ENCODE measurements at places on chromosomes 1 and 21.
A peak's percentile ranks its signal among the peaks of the same experiment; 100 is the strongest.

DNA sequence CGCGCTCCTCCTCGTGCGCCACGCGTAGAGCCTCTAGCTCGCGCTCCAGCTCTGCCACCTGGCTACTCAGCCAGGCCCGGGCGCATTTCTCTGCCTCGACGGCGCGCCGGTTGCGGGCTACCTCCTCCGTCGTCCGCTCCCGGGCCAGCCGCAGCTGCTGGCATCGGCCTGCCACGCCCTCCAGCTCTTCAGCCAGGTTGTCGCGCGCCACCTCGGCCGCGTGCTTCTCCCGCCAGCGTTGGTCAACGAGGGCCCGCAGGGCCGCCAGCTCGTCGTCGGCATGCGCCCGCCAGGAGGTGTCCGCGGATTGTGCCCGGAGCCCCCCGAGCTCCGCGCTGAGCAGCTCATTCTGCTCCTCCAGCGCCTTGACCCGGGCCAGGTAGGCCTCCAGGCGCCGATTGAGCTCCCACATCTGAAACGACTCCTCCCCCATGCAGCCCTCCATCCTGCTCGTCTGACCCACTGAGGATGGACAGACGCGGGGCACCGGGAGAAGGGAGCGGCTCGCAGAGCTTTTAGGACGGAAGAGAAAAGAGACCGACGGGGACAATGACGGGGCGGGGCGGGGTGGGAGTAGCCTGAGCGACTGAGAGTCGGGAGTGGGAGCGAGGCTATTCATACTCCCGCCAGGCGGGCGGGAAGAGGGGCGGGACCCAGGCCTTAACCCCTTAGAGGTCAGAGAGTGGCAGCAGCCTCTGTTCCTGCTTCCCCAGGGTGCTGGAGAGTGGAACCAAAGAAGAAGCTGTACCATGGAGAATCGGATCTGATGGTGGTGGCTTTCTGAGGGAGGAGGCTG lies at the start of gene NES:
Gene NES (minus strand): TSS at position 588 of the 796 bp plus-strand sequence. CDS start 143 bp downstream, at position 445.
- peak within 1 kb of the TSS; percentile 96 for H3K27ac ChIP-seq
- DNase-seq: peak; percentile 84
- peak within 1 kb of the TSS; percentile 90 for H3K4me3 ChIP-seq
- peaks cover 58% of the 10 kb centered on the region for H3K4me1 ChIP-seq
- H3K27me3 ChIP-seq: peaks cover 10% of the 10 kb centered on the region
- peaks cover 27% of the 10 kb centered on the region for H3K36me3 ChIP-seq

DNA sequence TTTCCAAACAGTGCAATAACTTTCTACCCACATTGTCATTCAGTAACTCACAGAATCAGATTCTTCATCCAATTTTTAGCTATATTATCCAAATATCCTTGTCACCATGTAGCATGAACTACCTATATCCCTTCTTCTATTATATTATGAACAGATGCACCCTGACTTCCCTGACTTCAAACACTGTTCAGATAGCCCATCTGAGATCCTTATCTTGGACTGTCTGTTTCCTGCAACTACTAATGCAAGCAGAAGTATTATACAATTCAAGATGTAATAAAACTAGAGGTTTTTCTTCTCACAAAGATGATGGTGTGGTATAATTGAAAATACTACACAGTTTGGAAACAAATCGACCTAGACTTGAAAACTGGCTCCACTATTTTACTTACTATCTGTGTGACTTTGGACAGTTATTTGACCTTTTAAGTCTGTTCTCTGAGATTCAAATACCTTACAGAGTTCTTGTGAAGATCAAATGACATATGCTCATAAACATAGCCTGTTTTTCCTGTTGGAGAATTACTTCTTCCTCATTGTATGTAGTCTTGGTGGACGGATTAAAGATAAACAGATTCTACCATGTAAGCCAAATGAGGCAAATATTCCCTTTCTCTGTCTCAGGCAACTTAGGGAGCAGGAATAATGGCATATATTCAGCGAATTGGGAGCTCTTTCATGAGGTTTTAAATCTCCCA lies 407.9 kb upstream of the ZRANB2 start:
- H3K36me3 ChIP-seq: no peaks in the 10 kb centered on the region
- H3K27ac ChIP-seq: no peak overlapping the region
- no peak overlapping the region for H3K4me3 ChIP-seq
- no peak for DNase-seq
- H3K27me3 ChIP-seq: no peaks in the 10 kb centered on the region

DNA sequence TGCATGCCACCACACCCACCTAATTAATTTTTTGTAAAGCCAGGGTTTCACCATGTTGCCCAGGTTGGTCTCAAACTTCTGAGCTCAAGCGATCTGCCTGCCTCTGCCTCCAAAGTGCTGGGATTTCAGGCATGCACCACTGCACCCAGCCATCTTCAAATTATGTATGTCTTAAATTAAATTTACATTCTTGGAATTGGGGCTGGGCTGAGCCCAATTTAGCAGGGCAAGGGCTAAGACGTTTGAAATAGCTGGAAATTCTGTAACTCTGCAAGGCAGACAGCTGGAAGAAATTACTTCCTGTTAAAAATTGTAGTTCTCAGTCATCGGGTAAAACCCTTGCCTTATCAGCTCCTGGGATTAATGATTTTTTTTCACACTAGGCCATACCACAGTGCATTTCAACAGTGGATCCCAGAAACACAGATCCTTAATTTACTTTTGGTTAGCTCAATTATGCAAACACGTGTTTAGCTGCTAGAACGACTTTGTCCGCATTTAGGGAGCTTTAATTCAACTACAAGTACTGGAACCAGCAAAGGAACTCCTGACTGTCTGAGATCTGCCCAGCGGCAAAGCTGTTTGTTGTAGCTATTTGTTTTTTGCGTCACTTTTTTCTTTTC lies 83.3 kb downstream of the OLFML3 start:
- H3K36me3 ChIP-seq: no peaks in the 10 kb centered on the region
- H3K27ac ChIP-seq: no peak overlapping the region
- DNase-seq: no peak
- no peaks in the 10 kb centered on the region for H3K4me1 ChIP-seq
- H3K4me3 ChIP-seq: no peak overlapping the region
- H3K27me3 ChIP-seq: no peaks in the 10 kb centered on the region

DNA sequence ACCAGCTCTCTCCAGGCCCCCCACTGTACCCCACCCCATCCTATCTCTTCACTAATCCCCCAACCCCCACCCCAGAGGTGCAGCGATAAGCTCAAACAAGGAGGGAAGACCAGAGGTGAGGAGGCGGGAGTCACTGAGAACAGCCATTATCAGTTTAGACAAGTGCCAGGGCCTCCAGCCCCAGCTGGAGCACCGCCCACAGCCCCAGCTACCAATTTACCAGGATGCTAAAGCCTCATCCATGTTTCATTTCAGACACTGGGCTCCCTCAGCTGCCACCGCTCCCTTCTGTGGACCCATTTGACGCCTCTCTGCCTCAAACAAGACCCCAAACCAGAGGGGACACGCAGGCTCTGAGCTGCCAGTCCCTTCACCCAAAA lies 80.6 kb downstream of the DISP3 start:
- no peak overlapping the region for H3K27ac ChIP-seq
- H3K4me3 ChIP-seq: no peak overlapping the region

DNA sequence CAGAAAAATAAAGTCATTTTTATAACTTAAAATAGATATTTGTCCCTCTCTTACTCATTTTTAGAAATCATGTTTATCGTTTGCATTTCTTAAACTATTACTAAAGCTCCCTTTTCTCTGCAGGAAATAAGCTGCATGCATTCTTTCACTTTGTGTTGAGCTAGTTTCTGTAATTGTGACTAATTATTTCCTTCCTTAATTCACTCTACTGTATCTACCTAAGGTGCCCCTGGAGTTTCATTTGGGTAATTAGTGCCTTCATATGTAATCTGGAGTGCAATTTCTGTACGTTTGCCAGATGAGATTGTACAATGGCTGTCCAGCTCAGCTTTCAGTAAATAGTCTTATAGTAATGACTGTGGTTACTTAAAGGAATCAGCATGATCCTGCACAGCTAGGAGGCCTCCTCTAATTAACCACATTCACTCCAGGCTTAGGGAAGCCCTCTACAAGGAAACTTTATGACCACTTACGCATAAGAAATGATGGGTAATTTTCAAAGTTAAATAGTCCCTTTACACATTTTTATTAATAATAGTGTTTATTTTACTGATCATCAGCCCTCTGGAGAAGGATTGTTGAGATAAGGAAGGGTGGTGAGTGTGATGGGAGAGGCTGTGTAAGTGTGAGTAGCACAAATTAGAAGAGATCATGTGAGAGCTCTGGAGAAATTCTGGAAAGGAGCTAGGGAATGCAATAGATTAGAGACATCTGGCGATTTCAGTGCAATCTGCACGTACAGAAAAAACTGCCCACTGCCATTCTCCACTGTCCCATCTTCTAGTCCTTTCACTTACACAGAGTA lies 86.8 kb downstream of the LRRC8C start:
- peaks cover 7% of the 10 kb centered on the region for H3K36me3 ChIP-seq
- no peak for DNase-seq
- H3K4me1 ChIP-seq: peaks cover 60% of the 10 kb centered on the region
- no peaks in the 10 kb centered on the region for H3K27me3 ChIP-seq
- peak overlapping the region; percentile 79 for H3K27ac ChIP-seq

GRCh38 chr1:34843392-34844251 lies 15.9 kb downstream of the SMIM12 start:
- H3K27ac ChIP-seq: peak overlapping the region; percentile 89
- peaks cover 95% of the 10 kb centered on the region for H3K4me1 ChIP-seq
- H3K27me3 ChIP-seq: no peaks in the 10 kb centered on the region
- no peaks in the 10 kb centered on the region for H3K36me3 ChIP-seq
- H3K4me3 ChIP-seq: peak overlapping the region; percentile 15

DNA sequence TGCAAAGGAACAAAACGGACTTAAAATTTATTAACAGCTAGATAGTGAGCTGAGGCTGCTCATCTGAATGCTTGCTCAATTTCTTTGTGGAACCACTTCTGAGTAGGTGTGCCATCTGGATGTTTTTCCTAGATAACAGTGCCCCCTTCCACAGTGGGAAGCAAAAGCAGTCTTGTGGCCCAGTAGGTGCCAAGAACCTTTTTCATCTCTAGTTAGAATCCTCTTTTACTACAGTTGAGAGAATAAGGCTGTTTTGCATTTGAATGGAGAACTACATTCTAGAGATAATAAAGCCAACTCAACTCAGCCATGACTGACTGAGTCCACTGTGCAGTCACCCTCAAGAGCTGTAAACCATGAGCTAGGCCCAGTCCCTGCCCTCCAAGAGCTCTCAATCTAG lies 13.3 kb downstream of the F3 start:
- peaks cover 32% of the 10 kb centered on the region for H3K36me3 ChIP-seq
- no peak overlapping the region for H3K4me3 ChIP-seq
- peaks cover 28% of the 10 kb centered on the region for H3K4me1 ChIP-seq
- DNase-seq: no peak
- peak overlapping the region; percentile 51 for H3K27ac ChIP-seq

DNA sequence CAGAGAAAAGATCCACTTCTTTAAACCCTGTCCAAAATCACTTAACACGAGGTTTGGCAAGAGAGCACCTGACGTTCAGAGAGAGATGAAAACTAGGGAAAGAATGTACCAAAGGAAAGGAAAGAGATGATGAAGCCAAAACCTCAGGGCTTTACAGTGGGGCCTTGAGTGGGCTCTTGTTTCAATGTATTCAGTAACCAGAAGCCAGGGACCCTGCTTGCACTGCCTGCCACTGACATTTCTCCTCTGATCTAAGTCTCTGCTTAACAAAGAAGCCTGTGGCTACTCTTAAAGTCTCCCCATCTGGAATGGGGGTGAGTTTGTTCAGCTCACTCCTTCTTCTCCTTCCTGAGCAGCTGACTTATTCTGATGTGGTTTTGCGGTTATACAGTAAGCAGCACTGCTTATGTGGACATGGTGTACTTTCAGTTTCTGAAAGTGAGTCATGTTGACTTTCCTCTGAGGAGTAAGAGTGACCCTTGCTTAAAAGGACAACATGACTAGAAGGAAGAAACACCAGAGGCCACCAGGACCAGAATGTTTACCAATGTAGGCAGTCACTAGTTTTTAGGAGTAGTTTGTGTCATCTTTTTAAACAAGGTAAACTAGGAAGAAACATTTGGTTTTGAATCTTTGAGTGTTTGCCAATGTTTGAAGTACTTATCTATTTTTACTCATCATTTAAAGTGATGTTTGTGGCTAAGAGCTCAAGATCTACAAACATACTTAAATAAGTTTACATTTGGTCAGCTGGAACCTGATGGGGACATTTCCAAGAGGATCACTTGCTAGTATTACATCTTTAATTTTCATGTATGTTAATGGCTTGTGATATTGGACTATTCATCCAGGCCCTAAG lies 87.4 kb downstream of the FASLG start:
- H3K27me3 ChIP-seq: peaks cover 12% of the 10 kb centered on the region
- H3K4me1 ChIP-seq: peaks cover 13% of the 10 kb centered on the region
- no peak for DNase-seq
- no peaks in the 10 kb centered on the region for H3K36me3 ChIP-seq

DNA sequence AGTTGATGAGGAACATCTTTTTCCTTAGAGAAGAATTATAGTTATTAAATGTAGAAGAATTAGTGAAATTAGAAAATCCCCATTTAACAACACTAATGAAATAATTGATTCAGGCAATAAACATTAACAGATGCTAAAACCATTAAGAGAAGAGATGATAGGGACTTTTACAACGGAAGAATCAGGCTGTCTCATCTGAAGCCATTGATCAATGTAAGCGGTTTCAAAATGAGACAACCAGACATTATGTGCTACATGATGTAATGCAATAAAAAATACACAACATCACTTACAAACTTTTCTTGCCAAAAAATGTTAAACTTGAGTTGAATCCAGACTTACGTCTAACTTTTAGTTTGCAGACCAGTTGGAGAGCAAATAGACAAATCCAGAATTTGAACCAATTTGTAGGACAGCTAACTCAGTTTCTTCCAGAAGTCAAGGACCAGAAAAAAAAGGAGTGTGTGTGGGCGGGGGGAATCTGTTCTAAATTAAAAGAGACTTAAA lies 165.4 kb upstream of the DPT start:
- no peak overlapping the region for H3K4me3 ChIP-seq
- no peaks in the 10 kb centered on the region for H3K4me1 ChIP-seq
- peak overlapping the region; percentile 74 for H3K27ac ChIP-seq
- H3K27me3 ChIP-seq: no peaks in the 10 kb centered on the region
- no peaks in the 10 kb centered on the region for H3K36me3 ChIP-seq

DNA sequence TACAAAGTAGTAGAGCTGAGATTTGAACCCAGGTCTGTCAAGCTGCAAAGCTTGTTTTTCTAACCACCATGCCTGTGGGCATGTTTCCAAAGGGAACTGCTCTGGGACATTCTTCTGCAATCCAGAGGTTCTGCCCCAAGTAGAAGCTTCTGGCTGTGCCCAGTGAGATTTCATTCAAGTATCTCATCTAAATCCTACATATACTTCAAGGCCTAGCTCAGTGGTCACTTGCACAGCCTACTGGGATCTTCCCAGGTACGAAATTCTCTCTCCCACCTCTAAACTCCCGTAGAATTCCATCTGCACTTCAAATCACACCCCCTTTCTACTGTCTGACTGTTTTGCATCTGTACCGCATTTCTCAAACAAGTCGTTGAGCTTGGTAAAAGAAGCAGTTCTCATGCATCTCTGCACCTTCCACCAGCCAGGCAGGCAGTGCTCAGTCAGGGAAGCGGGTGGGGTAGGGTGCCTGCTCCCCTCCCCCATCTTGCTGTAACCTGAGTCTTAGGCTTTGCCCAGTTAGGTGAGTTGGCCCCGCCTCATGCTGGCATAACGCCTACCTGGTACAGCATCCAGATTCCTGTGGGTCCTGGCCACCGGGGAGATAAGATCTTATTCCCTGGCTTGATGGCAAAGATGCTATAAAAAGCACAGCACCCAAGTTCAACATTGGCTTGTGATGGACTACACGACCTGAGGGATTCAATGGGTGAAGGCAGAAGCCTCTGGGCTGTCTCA lies 13.5 kb downstream of the SLC9A1 start:
- peak overlapping the region; percentile 81 for H3K27ac ChIP-seq
- no peaks in the 10 kb centered on the region for H3K36me3 ChIP-seq
- no peaks in the 10 kb centered on the region for H3K27me3 ChIP-seq
- peaks cover 100% of the 10 kb centered on the region for H3K4me1 ChIP-seq
- DNase-seq: no peak

Data from left ventricle myocardium inferior (tissue), 1 donor.